ENCODE measurements at places on chromosomes 12 and 14.
A peak's percentile ranks its signal among the peaks of the same experiment; 100 is the strongest.

GRCh38 chr14:53151523-53152183 is 1.5 kb downstream of the DDHD1 start:
- DNase-seq, result peak; percentile 61

GRCh38 chr12:45051572-45052125 is 750 bp upstream of the DBX2 start:
- peak; percentile 20 for DNase-seq

GRCh38 chr14:65446159-65446558 is 33.6 kb downstream of the FUT8 start:
- peak; percentile 48 for DNase-seq

GRCh38 chr12:108972358-108972757 is 48.5 kb downstream of the SVOP start:
- peak; percentile 38 for DNase-seq

- DNase-seq, result no peak
Measured at GRCh38 chr14:52937869-52938268, 13.0 kb downstream of the FERMT2 start.
